Activated gamma-delta T cell treated with anti-CD3 and anti-CD28 coated beads, Interleukin-2, amount 50 U/mL, for 16 hours (primary cell): ENCODE measurements at places on chromosomes 6 and 20.

- DNase-seq = no peak
These were observed 89.4 kb downstream of the DTNBP1 start for GRCh38 chr6:15573384-15573783.

- no peak for DNase-seq
These were observed 67.8 kb downstream of the MMS22L start for GRCh38 chr6:97215157-97215769.

DNA sequence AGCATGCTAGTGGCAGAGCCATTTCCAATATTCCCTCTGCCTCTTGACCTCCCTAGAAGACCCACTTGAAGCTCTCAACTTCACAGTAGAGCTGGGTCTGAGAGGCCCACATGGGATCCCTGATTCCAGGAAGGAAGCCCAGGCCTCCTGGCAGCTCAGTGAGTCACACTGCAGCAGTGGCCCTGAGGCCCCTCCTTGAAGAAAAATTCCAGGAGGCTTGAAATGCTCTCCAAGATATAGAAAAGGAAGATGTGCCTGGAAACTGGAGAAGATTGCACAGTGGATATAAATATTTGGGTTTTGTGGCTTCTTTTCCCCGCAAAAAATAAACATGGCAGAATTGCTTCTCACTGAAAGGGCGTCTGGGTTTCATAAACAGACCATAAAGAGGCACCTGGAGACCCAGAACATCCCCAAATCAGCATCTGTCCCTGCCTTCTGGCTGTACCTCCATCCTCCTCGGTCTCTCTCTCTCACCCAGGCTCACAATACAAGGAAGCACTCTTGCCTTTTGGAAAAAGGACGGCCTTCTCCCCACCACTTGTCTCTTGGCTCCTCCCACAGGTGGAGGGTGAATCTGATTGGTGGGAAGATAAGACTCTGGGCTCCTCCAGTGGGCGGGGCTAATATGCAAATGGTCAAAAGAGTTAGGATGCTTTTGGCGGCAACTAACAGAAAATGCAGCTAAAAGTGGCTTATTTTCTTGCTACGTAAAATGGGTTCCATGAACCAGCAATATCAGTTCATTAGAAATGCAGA, 200.0 kb upstream of the SULF2 start:
- DNase-seq = no peak

- DNase-seq = no peak
These were observed 9.9 kb downstream of the SERPINB6 start for GRCh38 chr6:2961506-2961905.

DNA sequence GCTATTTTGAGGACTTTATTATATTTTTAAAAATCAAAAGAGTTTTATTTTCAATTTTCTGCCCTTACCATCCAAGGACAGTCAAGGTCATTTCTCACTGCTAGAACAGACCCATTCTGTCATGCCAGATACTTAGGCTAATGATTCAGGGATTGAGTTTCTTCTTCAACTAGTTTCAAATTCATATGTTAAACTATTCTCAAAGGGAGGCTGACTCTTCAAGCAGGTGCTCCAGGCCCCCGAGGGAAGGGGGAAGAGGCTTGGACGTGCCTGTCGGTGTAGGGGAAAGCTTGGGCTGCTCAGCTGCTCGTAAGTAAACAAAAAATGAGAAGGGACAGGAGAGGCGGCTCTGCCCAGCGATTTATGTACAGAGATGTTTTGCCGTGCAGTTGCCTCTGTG, 69.4 kb upstream of the MYLIP start:
- no peak for DNase-seq

- no peak for DNase-seq
These were observed 274.7 kb downstream of the CDKAL1 start for GRCh38 chr6:20808924-20809323.

DNA sequence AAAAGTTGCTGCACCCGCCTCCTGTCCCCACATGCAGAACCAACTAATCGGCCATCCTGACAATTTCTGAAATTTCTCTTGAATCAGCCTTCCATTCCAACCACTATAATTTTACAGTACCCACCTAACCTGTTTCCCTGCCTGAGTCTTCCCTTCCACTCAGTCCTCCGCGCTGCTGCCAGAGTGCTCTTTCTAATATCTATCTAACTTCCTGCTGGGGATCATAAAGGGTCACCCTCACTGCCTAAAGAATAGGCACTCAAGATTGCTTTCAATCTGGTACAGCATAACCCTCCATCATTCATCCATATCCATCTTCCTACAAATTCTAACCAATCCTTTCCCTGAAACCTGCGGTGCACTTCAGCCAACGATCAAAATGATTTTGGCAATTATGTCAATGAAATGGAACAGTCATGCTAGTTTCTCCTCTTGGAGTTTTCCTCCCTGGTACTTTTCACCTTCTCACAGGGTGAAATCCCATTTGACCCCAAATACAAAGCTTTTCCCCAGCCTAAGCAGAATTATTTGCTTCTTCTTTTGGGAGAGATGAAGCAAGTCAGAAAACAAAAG, 117.5 kb upstream of the BEND6 start:
- no peak for DNase-seq

DNA sequence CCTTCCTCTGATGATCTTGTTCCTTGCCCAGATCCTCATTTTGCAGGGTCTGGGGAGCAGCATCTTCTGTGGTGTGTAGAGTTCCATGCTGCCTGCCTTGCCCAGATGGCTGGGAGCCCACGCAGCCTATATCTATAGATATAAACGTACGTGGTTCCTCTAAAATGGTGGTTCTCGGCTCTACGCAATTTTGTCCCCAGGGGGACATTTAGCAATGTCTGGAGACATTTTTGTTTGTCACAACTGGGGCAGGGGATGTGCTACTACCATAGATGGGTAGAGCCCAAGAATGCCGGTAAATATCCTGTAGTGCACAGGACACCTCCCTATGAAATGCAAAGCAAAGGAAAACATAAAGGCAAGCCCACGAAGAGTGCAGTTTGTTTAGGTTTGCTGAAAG, 98.4 kb upstream of the SPACA1 start:
- no peak for DNase-seq

DNA sequence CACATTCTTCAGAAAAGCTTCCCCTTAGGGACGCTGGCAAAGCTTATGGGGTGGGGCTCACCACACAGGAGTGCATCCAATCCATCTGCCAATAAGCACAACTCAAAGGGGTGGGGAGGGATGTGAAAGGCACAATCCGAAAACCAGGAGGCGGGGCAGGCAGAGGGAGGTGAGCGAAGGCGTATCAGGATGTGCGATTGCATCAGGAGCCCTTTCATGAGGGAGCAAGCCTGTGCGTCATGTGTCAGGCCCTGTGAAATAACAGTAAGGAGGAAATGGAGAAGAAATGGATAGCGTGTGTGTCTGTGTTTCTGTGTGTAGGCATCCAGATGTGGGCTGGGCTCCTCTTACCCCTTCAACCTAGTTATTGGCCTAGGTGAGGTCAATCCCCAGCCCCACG, 382.4 kb upstream of the CDH4 start:
- no peak for DNase-seq

GRCh38 chr6:143676437-143677045, 1.2 kb upstream of the PHACTR2 start:
- no peak for DNase-seq

DNA sequence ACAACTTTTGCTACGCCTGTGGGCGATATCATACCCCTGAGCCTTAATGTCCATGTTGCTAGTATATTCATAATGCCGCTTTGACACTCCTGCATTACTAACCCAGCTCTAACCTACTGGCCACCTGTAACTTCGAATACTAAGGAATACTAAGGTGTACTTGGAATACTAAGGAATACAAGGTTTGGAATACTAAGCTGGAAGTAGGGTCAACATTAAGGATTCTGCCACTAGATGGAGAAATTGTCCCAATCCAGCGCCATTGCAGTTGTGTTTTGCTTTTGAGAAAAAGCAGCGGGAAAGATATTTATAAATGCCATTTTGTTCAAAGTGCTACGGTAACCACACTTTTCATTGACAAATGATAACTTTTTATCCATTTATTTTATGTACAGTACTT, 10.7 kb downstream of the TBXT start:
- DNase-seq = no peak

- peak; percentile 38 for DNase-seq
These were observed 58.0 kb downstream of the SULF2 start for GRCh38 chr20:47727170-47727880.

GRCh38 chr6:12110523-12111362, 98.6 kb downstream of the HIVEP1 start:
- DNase-seq = no peak

DNA sequence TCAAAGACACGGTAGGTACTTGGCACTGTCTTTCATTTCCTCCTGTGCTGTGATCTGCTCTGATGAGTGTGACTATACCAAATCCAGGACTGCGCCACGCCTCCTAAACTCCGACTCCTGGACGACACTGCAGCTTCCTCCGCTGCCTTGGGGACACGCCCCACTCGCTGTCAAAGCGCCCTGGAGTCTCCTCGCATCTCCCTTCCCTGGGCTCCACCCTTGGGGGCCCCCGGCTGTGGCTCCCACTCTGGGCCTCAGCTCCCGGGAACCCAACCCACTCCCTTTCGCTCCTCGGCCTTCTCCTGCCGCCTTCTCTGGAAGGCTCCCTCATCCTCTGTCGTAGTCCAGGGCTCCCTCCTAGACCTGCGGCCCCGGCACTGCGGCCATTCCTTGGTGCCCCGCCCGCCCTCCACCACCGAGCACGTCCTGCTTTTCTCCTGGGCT, 61.2 kb downstream of the RSPH3 start:
- DNase-seq = no peak

DNA sequence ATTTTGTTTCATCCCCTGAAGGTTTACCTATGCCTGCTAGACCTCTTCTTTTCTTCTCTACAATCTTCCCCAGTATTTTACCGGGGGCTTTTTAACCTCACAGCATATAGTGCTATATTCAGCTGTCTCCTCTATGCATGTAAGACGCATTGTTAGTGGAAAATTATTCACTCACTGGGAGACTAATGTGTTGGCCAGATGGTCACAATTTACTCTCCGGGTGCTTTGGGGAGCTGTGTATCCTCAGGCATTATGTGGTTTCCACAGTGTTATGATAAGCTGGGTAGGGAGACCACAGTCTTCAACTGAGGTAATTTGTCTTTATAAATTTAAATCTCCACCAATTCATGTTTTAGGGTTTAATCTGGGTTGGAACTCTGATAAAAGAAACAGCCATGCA, 553.8 kb upstream of the PTCHD4 start:
- no peak for DNase-seq

DNA sequence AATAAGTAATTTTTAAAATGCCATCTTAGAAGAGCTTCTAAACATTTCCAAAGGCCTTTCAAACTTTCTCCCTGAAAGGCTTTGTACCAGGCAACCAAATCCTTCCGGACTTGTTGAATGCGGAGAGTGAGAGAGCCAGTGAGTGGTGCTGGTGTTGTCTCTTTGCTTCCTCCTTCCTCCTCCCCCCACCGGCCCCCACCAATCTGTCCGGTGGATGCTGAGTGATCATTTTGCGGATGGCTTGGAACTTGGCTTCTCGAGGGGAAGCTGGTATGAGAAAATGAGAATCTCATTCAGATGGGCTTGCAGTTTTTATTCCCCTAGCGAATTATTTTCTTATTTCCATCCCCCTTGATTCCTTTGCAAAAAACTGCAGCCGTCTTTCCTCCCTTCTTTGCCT, 97.3 kb downstream of the ANKRD60 start:
- no peak for DNase-seq

DNA sequence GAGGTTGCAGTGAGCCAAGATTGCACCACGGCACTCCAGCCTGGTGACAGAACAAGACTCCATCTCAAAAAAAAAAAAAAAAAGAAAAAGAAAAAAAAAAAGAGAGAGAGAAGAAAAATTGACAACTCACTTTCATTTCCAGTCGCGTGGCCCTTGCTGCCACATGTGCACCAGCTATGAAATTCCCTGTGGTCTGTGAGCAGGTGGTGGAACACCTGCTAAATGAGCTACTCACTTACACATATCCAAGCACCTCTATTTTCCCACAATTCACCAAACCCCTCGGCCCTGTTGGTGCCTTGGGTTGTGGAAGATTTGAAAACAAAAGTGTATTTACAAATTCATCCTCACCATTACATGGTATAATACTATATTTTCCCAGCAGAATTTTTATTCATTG, 105.2 kb upstream of the ASF1A start:
- no peak for DNase-seq

- no peak for DNase-seq
These were observed 7.4 kb upstream of the SLC12A5 start for GRCh38 chr20:46021361-46022359.

GRCh38 chr6:64062960-64063683, 427.5 kb downstream of the PHF3 start:
- DNase-seq = no peak

DNA sequence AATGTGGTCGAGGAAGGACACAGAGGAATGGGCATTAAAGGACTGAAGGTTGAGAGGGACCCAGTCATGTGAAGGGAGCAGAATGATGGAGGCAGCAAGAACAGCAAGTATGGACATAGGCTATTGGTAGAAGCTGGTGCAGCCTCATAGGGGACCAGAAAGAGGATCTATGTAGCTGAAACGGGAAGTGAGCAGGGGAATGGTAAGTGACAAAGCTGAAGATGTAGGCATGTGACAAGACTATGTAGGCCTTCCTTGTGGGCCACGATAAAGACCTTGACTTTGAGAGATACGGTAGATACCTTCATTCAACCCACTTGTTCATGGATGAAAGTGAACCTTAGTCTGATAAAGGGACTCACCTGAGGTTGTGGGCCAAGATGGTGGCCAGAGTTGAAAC, 3.5 kb downstream of the CTNNBL1 start:
- no peak for DNase-seq

DNA sequence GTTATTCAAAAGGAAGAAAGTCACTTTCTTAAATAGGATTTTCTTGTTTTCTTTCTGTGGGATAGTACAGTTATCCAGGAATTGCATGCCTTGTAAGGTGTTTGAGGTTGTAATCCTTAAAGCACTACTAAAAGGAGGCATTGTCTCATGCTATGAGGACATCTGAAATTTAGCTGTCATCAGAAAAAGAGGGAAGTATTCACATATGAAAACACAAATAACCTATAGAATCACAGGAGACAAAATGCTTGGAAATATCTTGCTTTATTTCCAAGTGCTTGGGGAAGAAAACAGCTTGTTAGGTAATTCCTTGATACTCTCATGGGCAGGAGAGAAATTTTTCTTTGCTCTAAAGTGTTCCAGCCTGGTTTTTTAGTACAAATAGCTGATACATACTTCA, 40.1 kb downstream of the HECA start:
- DNase-seq = no peak

DNA sequence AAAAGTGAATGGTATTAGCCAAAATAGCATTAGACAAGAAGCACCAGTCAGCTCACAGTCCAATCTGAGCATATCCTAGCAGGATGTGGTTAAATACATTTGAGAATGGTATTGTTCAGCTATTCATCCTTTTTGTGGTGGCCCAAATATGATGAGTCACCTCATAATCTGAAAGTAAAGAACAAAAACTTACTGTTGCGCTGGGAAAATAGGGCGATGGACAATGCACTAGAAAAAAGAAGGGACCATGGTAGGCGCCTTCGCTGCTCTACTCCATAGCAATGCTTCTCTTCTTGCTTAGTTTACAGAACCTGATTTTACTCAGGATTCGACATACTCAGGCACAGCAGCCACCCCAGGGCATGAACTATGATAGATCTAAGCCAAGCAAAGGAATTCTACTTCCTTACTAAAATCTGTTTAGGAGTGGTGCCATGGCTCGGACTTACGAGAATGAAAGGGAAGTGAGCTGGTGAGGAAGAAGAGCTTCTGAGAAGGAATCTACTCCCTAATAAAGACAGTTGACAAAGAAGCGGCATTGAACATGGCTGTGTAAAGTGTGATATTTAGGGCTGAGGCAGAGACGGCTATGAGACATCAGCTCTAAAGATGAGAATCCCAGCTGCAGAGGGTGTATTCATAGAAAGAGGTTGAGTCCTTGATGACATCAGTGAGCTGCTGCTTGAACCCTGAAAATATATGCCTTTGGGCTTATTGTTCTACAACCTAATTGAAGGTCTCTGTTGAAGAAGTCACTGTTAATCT, 16.6 kb upstream of the FBXO9 start:
- DNase-seq = no peak
